ENCODE measurements at places on chromosomes 13 and 19. TPM values are rescaled to one million over a fixed set of nuclear protein-coding genes. Genes with fewer than 3 reads are reported as not detected.

- DNase-seq: no peak
Observed at GRCh38 chr19:10399878-10400277, 3.5 kb downstream of the CDC37 start.

DNA sequence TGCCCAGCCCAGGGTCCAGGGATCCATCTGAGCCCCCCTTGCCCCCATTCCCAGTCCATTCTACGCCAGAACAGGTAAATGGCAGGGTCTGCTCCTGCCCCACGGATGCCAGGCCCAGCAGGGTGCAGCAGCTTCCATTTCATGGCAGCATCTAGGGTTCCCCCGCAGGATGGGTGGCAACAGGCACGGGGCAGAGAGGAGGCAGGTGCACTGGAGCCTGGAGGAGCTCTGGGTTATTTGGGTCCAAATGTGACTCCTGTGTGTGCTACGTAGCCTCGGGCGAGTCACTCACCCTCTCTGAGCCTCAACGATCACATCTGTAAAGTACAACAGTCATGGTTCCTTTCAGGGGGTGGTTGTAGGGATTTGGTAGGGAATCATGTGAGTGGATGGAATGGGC, 27.4 kb downstream of the IL12RB1 start:
- no peak for DNase-seq

The SERPINE3 gene
- 0.07 TPM for polyA plus RNA-seq

The CBY2 gene
- polyA plus RNA-seq: not detected

- no peak for DNase-seq
Observed at GRCh38 chr13:39410096-39410901, 192.7 kb downstream of the LHFPL6 start.

The COL5A3 gene
- polyA plus RNA-seq: 18.2 TPM

The ZSCAN18 gene
- polyA plus RNA-seq: 62.9 TPM

GRCh38 chr13:90099847-90100246, 1247.6 kb upstream of the MIR17HG start:
- no peak for DNase-seq

The TRPC4 gene
- polyA plus RNA-seq: 0.82 TPM

The CAPN12 gene
- 23.1 TPM for polyA plus RNA-seq

The NMRK2 gene
- 2.3 TPM for polyA plus RNA-seq
